ENCODE measurements at places on chromosomes 5 and 9. TPM values are rescaled to one million over a fixed set of nuclear protein-coding genes. Genes with fewer than 3 reads are reported as not detected.
A peak's percentile ranks its signal among the peaks of the same experiment; 100 is the strongest.

Gene INSL6
- total RNA-seq, result not detected

Gene WDR31
- total RNA-seq, result 9.6 TPM

Gene PTGR1
- total RNA-seq, result 31.5 TPM

Gene PCDHGB7
- total RNA-seq, result 10.6 TPM

Gene GPR151
- not detected for total RNA-seq

Gene TTLL11
- 5.7 TPM for total RNA-seq

Gene DND1
- total RNA-seq, result 0.41 TPM

DNA sequence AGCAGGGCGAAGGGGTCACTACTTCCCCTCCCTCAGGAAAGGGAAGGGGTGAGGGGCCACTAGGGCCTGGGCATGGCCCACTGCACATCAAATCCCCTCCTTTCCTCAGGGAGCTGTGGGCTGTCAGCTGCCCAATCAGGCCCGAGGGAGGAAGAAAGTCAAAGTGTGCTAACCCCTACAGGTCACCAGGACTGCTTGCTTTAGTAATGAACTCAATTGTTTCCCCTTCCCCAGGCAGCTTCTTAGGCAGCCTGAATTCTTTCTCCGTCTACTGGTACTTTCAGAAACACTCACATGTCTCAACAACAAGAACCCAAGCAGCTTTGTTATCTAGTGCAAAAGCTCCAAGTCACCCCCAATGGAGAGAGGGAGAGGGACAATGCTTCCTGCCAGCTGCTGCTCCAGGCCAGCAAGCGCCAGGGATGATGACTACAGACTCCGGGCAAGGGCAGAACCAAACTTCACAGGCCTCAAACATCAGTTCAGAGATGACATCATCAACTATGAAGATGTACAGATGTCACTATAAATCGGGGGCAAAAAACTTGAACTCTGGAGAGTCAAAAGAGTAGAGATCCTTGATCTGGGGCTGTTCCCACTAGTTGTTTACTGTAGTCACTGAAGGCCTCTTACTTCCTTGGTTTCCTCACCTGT is 100.7 kb downstream of the SLIT3 start:
- no peak for DNase-seq

GRCh38 chr5:75716715-75717081 is 539 bp downstream of the POC5 start:
- no peak for DNase-seq

- peak; percentile 88 for DNase-seq
Measured at GRCh38 chr9:89999534-90000370, 394.9 kb downstream of the GADD45G start.

DNA sequence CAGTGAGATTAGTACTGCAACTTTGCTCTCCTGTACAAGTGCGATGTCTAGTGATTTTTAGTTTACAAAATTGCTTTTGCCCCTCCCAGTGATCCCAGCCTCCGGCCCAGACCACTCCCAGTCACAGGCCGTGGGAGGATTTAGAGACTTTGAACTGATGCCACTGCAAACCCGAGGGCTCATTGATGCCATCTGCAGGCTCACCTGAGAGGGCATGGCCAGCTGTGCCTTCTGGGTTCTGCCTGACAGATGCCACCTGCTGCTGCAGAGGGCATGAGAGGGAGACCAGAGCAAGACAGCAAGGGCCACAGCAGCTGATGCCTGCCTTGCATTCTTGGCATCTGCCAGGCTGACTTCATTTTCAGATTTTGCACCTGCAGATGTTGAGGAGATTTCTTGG is 593.8 kb downstream of the CDK5RAP2 start:
- DNase-seq, result no peak

- DNase-seq, result no peak
Measured at GRCh38 chr5:117359895-117360294, 785.3 kb upstream of the SEMA6A start.

GRCh38 chr5:143782588-143783386 is 29.2 kb upstream of the HMHB1 start:
- no peak for DNase-seq

DNA sequence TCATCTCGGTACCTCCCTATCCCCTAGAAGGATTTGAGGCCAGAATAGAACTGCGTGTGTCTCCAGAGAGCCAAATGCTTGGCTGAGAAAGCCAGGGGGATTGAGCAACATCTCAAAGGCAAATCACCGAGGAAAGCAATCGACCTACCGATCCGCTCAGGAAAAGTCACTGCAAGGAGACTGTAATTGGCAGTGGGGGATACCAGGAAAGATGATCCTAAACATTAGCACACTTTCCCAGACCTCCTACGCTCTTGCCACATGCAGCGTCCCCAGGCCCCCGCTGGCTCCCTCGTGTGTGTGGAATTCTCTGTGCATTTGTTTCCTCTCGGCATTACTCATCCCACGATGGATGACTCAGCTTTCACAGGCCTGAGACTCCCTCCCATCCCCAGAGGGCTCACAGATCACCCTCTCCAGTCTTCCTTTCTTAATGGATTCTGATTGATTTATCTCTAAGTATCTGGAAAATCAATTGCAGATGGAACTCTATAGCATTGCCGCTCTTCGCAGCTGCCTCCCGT is 82.2 kb upstream of the ICE1 start:
- peak; percentile 71 for DNase-seq

DNA sequence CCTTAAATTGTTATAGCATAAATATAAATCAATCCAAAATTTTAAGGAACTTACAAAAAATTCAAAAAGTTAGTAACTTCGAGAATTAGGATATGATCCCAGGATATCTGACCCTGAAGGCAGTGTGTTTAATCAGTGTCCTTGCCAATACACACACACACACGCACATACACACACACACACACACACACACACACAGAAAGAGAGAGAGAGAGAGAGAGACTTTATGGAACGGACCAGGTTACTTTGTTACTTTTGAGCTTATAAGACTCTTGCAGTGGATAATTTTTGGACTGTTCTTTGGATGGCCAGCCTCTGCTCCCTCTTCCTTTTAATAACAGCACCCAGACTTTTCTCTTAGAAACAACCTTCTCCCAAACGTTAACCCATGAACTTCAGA is 322.9 kb downstream of the NFIB start:
- no peak for DNase-seq

GRCh38 chr5:80343067-80343466 is 23.3 kb downstream of the SPZ1 start:
- no peak for DNase-seq
